Astrocyte of the cerebellum (primary cell): ENCODE measurements at places on chromosomes 2 and 18.

DNA sequence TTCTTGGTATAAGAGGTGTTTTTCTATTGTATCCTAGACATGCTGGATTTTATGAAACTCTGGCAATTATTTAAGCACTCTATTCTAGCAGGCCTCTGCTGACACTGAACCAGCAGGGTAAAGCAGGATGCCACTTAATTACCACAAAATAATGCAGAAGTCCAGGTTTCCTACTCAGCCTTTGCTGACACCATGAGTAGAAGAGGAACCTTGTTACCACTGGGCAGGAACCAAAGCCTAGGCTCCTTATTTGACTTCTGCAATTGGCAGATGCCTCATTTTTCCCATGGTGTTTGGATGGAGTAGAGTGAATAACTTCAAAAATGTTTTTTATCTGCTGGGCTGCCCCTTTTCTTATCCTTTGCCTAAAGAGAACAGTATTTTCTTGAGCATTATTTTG is 60.8 kb downstream of the THNSL2 start:
- DNase-seq: no peak

DNA sequence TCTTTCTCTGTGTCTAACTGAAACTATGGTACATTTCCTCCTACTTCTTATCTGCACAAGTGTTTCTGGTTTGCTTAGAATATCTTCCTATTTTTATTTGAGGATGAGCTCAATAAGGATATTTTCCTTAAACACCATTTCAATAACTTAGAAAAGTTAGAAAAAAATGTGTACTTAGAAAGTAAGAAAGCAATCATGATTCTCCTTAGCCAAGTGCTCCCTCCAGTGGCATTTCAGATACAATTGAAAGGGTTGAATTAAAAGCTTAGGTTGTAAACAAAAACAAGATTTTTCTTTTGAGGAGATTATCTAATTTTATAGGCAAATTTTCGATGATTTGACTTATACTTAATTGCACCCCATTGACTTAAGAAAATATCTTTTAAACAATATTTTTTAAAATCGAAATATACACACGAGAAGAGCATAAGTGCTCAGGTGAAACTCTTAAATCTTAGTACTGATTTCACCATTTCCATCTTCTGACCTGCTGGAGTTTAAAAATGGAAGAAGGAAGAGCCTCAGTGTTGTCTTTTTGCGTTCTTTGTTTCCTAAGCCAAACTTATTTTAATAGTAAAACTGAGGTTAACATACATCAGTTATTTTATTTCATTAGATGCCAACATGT is 26.9 kb downstream of the C18orf63 start:
- peak; percentile 72 for DNase-seq

- no peak for DNase-seq
These were observed 32.6 kb downstream of the MRPL44 start for GRCh38 chr2:223989856-223990232.

- DNase-seq: peak; percentile 13
These were observed 230.7 kb downstream of the TMX3 start for GRCh38 chr18:68484241-68484640.

DNA sequence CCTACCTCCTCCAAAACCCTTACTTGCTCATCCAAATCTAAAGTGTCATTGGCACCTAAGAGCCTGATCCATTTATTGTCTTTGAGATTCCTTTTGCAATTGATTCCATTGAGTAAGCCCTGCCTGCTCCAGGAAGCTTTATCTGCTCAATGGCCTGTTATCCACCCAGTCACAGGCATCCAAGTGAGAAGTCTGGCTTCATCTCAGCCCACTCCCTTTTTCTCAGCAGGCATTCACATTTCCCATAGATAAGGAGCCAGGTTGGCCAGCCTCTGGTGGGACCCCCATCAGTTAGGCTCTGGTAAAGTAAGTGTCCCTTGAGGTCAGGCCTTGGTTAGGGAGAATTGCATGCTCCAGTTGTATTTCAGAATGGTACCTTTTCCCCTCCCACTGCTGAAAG is 396.2 kb upstream of the ST6GAL2 start:
- no peak for DNase-seq

GRCh38 chr2:25981596-25982272 is 563 bp downstream of the KIF3C start:
- no peak for DNase-seq

GRCh38 chr2:49110571-49110970 is 43.7 kb downstream of the FSHR start:
- DNase-seq: no peak

DNA sequence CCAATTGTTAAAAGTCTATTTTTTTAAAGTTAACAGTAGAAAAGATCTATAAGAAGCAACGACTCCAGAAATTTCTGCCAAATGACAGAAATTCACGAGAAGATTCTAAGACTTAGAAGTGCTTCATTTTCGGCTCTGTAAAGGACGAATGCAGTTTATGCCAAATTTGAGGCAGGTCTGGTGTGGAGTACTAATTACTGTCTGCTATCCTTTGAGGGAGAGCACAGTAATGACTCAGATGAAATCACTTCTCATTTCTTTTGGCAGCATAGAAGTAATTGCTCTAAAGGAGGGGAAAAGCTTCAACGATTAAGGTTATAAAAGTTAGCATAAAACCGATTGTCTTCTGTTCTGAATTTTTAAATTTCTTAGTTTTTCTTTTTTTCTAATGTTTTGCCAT is 11.4 kb downstream of the G6PC2 start:
- DNase-seq: no peak

- DNase-seq: no peak
These were observed 16.1 kb downstream of the C1D start for GRCh38 chr2:68046642-68047240.

GRCh38 chr2:75202359-75202758 is 3.0 kb upstream of the TACR1 start:
- DNase-seq: no peak

GRCh38 chr2:122858075-122858702 is 1102.7 kb downstream of the TSN start:
- no peak for DNase-seq

- DNase-seq: no peak
These were observed at the start of gene SATB2 for GRCh38 chr2:199457147-199458008. TSS of gene SATB2 (minus strand) at chr2:199457939. CDS start at chr2:199456037, 1,902 bp downstream.

- DNase-seq: no peak
These were observed 111.9 kb downstream of the NCK2 start for GRCh38 chr2:105856581-105856980.

- DNase-seq: no peak
These were observed 44.2 kb downstream of the LRRFIP1 start for GRCh38 chr2:237671466-237672138.

DNA sequence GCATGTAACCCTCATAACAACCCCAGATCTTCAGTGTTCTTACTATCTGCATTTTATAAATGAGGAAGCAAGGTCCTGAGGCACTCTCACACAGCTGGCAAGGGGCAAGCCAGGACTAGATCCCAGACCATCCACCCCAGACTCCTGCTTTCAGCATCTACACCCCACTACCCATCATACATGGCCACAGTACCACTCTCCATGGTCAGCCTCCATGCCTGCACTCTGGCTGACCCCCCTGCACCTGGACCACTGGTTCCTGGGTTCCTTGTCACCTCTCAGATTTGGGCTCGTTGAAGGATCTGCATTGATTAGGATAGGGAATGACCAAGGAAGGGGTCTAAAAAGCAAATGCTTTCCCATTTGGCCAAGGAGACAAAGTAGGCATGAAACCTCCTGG is 36.0 kb upstream of the TEX51 start:
- DNase-seq: no peak

DNA sequence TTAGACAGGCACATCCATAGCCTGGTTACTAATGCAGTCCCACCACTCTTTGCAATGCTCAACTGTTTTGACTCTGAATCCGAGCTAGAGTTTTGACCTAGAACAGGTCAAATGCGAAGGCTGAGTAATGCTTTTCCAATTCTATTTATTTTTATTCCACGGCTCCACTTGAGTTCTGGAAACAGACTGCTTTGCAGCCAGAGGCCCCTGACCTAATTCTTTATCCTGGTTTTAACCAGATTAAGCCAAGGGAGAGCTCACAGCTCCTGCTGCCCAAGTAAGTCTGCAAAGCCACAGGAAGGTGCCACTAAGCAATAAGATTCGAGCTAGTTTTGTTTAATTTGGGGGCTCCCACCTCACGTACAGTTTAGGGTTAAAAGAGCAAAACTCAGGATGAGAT is 51.4 kb downstream of the MREG start:
- DNase-seq: no peak

GRCh38 chr18:50494569-50494968 is 65.3 kb upstream of the MAPK4 start:
- DNase-seq: no peak

GRCh38 chr2:28528206-28528605 is 32.3 kb downstream of the PLB1 start:
- DNase-seq: no peak

DNA sequence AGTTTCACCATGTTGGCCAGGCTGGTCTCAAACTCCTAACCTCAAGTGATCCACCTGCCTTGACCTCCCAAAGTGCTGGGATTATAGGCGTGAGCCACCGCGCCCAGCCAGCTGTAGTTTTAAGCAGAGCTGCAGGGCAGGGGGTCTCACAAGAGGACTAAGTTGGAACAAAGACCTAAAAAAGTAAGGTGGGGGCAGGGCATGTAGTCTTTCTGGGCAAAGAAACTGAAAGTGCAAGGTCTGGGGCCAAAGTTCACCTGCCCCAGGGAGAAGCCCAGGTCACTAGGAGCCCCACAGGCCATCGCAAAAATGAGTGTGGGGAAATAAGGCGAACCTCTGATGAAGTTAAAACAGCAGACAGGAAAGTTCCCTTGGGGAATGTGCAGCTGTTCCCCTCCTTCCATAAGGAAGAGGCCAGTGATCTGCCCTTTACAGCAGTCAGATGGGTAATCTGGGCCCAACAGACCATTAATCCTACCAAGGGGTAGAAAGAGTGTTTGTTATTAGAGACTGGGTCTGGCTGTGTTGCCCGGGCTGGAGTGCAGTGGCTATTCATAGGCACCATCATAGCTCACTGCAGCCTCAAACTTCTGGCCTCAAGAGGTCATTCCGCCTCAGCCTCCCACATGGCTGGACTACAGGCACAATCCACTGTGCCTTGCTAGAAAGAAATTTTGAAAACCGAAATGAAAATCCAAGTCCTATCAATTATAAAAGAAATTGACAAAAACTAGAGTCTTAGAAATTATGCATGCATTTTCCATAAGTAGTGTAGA is 2.8 kb downstream of the SCLY start:
- no peak for DNase-seq
